Stimulated activated CD8-positive, alpha-beta memory T cell treated with anti-CD3 and anti-CD28 coated beads, Interleukin-15, amount 100 ng/mL, for 1 hour (primary cell): ENCODE measurements at places on chromosomes 4 and X.

- no peak for DNase-seq
These were observed 12.0 kb downstream of the COL4A6 start for GRCh38 chrX:108426262-108426661.

- no peak for DNase-seq
These were observed 42.3 kb downstream of the RASL11B start for GRCh38 chr4:52904421-52904820.

- DNase-seq = no peak
These were observed 27.1 kb downstream of the AFM start for GRCh38 chr4:73508651-73509050.

DNA sequence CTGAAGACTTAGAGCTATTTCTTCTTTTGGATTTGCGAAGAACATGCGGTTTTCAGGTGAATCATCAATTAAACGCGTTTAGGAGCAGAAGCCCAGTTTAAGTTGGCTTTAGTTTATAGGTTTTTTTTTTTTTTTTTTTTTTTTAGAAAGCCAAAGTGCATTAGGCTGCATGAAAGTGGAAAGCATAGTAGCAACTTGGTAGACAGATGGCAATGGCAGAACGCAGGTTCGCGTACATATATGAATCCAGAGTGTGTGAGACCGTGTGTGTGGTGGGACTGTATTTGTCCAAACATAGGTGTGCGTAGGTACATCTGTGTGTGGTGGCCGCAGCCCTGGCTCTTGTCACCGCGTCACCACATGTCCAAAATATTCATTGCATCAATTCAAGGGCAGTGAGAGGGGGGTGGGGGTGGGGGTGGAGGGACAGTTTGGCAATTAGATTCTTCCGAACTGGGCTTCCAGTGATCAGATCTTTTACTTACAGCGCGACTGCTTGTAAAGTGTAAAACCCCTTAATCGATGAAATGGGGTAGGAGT lies 901 bp downstream of the JADE1 start:
- no peak for DNase-seq

DNA sequence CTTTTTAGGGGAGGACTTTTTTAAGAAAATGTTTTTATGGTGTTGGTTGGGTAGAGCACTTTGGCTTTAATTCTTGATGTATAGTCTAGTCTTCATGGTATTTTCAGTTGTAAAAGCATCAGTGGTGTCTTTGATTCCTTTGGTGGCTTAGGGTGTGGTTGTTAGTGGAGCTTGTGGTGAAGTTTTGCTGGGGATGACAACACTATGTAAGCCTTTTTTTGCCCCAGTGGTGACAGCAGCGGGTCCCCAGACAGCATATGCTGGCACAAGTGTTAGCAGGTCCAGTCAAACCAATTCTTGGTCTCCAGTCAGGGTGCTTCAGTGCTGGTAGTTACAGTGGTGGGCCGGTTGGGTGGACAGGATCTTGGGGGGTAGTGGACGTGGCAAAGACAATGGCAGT lies 52.0 kb downstream of the CHIC1 start:
- no peak for DNase-seq

DNA sequence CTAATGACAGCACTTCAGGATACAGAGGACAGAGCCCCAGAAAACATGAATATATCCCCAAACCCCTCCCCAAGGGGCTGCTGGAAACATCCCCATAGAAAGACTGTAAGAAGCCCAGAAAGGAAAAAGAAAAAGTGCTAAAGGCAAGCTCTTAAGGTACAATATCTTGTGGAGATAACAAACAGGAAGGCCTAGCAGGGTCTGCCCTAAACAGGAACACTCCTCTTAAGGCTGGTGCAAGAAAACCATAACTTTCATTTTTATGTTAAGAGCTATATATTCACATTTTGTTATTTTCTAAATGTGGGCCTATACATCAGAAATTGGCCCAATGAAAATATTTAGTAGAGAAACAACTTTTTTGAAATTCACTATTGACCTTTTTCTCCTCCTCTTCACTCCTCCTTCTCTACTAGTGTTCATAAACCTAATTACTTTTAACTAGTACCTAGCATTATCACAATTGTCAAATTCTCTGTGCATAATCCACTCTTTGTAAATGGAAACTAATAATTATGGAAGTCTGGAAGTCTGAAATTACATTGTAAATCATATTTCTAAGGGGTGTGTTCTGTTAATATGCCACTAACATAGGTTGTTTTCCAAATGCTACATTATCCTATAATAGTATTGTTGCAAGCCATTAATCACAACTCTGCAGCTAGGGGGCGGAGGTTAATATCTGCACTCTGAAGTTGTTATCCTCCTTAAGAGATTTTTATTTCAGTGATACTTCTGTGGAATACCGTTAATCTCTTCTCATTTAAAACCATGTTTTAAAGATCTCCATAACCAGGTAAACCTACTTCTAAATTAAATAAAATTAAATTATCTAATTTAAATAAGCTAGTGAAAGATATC lies 59.8 kb downstream of the CASK start:
- DNase-seq = no peak

GRCh38 chr4:171583790-171584189 lies 229.4 kb upstream of the GALNTL6 start:
- no peak for DNase-seq

- DNase-seq = no peak
These were observed 43.7 kb downstream of the RPS6KA6 start for GRCh38 chrX:84144281-84144680.

DNA sequence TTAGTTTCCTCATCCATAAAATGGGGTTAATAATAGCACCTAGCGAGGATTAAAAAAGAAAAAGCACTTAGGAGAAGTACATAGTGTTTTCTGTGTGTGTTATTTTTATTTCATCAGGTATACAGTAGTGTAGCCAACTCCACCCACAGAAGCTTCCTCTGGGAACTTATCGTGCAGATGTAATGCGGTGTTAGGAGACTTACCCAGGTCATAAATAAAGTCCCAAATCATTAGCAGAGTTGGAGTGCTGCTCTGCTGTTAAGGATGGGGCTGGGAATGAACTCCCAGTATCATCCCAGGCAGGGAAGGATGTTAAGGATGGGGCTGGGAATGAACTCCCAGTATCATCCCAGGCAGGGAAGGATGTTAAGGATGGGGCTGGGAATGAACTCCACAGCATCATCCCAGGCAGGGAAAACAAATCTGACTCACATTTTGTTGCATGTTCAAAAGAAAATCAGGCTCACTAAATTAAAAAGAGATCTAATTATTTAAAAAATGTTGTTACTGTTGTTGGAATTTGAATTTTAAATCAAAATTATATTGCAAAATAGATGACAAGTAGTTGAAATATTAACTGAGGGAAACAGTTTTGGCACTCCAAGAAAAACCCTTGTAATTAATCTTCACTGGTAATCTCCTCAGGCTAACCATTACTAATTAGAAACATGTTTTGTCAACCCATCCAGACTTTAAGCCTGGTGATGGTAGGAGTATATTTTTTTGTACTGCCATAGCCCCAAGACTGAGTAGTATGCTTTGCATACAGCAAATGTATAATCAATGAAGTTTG lies 10.2 kb upstream of the SFRP2 start:
- DNase-seq = no peak

DNA sequence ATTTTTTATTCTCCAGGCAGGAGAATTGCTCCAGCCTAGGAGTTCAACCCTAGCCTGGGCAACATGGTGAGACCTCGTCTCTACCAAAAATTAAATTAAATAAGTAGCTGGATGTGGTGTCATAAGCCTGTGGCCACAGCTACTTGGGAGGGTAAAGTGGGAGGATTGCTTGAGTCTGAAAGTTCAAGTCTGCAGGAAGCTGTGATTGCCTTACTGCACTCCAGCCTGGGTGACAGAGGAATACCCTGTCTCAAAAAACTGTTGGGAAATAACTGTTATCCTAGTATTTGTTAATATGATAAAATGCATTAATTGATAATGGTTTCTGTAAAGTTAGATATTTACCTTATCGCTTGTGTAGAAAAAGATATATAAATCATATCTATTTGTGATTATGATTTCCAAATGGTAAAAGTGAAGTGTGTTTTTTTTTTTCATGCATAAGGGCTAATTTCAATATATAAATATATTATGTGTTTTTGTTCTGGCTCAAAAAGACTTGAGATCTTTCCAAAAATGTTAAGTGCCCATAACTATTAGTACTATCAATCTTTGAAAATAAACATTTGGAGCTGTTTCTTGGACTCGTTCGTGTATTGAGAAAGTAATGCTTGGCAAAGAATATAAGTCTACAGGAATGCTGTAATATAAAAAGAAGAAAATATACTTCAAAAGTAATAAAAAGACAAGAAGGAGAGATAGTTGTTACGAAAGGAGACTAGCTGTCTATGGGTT lies 396.6 kb downstream of the ADGRL3 start:
- no peak for DNase-seq

DNA sequence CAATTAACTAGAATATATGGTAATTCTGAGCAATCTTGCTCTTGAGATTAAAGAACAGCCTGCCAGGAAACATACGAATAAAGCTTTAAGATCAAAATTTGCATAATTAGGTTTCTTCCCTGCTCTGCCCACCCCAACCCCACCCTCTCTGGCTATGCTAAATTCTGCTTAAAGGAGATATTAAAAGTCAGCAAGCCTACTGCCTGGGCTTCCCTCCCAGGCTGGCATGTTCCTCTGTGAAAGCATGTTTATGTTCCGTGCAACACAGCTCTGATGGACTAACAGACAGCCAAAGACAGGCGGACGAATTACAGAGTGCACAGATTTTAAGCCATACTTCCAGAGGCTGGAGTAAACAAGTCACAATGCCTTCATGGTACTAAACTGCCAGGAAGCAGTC lies 28.4 kb downstream of the CD99L2 start:
- no peak for DNase-seq

GRCh38 chrX:19747652-19748610 lies 139.5 kb downstream of the SH3KBP1 start:
- peak; percentile 48 for DNase-seq

- no peak for DNase-seq
These were observed 21.0 kb upstream of the TMSB15B start for GRCh38 chrX:103941201-103941975.

DNA sequence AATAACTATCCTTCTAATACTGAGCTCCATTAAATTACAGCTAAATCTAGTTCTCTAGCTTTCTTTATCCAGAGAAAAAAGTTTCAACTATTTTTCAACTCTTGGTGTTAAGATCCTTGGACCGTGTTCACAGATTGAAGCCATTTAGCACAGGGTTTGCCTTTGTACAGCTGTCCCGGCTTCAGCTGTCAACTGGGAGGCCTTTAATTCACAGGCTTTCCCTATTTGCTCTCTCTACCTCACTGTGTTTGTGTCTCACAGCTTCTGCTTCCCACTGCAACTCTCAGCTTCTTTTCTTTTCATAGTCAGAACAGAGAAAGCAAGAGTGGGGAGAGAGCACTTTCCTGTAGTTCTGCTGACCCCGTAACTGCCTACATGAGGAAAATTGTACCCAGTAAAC lies 76.9 kb upstream of the SMAD1 start:
- no peak for DNase-seq

DNA sequence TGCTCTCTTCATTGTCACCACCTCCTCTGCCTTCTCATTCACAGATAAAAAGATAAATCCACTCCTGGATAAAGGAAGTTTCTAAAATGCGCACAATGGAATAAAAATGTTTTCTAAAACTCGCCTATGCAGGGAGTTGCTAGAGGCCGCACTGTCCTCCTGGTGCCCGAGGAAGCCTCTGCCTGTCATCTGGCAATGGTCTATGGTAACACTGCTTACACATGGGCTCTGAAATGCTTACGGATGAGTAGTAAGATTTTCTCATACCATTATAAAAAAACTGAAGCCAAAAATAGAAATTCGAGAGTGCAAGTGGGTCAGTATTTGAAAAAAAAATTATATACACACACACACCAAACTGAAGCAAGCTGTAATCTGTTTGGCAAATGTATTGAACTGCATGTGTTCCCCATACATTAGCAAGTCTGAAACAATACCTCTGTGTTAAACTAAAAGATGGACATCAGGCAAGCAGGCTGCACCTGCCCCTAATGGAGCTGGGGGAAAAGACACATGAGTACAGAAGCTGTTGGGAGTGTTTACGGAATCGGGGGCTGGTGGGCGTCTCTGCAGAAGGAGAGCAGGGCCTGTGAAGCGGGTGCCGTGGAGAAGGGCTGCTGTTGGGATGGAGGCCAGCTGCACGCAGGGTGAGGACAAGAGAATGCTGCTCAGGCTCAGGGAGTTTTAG lies 103.3 kb upstream of the FAT1 start:
- no peak for DNase-seq

- no peak for DNase-seq
These were observed 64.3 kb upstream of the MAGEB16 start for GRCh38 chrX:35733879-35734278.

GRCh38 chr4:95847908-95848460 lies 8.1 kb downstream of the PDHA2 start:
- DNase-seq = no peak

GRCh38 chrX:34130501-34130900 lies 1.6 kb downstream of the FAM47A start:
- DNase-seq = no peak

GRCh38 chr4:65046192-65047133 lies 623.8 kb downstream of the EPHA5 start:
- DNase-seq = no peak

- DNase-seq = no peak
These were observed 1.0 kb upstream of the CLDN22 start for GRCh38 chr4:183321079-183321478.

GRCh38 chr4:77500801-77501200 lies 104.8 kb upstream of the CXCL13 start:
- DNase-seq = no peak

DNA sequence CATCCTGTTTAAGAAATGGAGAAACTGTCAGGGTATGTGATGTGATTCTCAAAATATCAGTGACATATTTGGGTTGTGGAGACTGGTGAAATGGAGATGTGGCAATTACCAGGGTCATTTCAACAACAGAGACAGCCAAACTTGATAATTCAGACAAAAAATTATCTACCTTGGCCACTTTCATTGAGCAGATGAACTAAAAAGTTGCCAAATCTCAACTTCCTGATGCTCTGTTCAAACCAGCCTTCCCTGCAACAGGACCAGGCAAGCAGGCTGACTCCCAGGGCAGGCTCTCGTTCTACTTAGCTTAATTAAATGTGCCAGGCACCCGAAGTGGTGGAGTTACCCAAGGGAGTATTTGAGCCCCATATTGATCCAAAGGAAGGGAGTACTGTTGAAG lies 199.6 kb downstream of the AFF2 start:
- DNase-seq = no peak

- DNase-seq = no peak
These were observed 290.5 kb downstream of the BMPR1B start for GRCh38 chr4:95048296-95048695.

GRCh38 chr4:67933755-67934154 lies 29.5 kb downstream of the TMPRSS11A start:
- no peak for DNase-seq

GRCh38 chrX:46279925-46280313 lies 265.3 kb downstream of the ZNF674 start:
- DNase-seq = no peak

DNA sequence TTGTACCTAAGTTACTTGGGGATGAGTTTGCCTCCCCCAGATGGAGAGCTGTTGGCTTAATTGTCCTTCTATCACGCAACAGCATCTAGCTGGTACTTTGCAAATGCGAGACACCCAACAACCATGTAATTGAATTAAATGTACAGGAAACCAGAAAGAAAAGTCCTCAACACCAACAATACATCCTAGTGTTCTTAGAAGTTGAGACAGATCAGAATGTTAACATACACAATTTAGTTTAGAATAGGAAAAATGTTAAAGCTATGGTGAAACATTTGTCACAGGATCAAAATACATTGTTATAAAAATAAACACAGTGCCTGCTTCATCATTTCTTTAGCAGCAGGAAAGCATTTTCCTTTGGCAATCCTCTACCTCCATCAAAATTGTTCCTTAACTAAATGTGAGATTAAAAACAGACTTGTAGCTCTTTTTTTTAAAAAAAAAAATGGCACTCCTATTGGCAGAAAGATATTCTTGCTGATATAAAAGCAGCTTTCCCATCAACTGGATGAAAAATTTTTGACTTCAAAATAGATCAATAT lies 163.1 kb upstream of the MID1 start:
- no peak for DNase-seq
